ENCODE measurements at places on chromosomes 2 and 18.

- no peak for DNase-seq
Measured at GRCh38 chr2:46937471-46937901, 21.9 kb upstream of the MCFD2 start.

DNA sequence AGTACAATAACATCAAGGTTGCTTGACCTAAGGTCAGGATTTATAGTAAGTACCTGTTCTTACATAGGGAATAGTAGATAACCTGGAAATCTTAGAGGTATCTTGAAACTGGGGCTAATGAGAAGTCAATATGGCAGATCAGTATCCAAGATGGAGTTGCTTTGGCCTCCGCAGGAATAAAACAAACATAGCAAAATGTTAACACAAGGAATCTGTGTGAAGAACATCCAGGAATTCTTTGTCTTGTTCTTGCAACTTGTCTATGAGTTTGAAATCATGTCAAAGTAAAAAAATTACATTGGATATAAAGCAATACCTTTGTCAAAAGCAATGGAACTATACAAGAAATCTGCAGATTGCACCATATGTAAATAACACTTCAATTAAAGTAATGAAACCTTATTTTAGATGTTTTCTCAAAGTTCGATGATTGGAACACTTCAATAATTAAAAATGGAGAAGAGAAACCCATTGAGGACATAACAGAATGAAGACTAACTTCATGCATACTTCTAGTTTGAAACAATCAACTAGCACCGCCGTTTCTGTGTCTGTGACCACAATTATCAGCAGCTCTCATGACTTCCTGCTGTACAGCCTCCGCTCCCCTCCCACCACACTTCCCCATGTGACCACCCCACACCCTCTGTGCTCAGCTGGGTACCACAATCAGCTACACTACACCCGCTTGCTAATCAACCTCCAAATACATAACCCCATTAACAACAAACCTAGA is 27.6 kb downstream of the C2orf76 start:
- DNase-seq, result peak; percentile 84

GRCh38 chr2:147714582-147714981 is 130.2 kb upstream of the ACVR2A start:
- no peak for DNase-seq

- no peak for DNase-seq
Measured at GRCh38 chr18:8468921-8469335, 140.3 kb upstream of the RAB12 start.

DNA sequence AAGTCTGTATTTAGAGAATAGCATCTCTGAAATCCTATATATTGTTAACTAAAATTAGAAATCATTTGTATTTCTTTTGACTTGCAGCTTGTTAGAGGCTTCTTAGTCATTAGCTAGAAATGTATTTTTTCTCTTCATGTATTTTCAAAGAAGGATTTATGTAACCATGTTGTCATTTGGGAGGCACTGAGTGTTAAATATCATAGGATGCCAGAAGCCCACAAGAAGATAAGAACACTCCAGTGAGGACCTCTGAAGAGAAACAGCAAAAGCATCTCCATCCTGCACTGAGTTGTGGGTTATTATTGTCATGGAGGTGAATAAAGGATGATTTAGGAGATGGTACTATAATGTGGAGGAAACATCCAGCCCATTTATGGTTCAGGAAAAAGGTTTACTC is 93.5 kb downstream of the UBE2E3 start:
- DNase-seq, result no peak

- DNase-seq, result no peak
Measured at GRCh38 chr2:43144263-43144662, 82.1 kb downstream of the ZFP36L2 start.

DNA sequence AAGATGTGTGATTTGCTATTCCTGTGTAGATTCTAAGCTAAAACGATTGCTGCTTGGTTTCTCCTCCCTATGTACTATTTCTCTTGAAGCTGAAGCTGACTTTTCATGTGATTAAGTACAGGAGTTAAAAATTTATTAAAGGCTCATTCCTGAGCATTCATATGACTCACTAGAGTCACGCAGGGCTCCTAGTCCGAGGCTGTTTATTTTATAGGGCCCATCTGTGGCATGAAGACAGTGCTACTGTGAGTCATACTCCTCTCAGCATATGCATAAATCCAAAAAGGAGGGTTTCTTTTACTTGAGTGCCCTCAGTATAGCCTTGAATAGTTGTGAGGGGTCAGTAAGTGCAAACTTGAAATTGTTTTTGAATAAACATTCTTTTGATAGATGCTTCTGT is 378.8 kb downstream of the PTPRM start:
- no peak for DNase-seq

DNA sequence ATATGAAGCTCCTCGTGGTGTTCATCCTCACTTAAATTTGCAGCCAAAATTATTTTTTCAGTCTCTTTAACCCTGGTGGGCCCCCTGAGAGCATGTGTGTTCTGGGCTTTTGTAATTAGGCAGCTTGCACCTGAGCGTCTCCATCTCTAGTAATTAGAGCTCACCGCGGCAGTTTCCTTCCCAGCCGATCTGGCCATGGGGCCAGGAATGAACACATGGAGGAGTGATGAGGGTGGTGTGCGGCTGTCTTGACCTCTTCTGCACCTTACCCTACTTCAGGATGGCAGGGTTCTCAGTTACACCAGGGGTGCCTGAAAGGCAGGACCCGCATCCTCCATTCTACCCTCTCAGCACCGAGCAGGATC is 98.5 kb downstream of the AFF3 start:
- DNase-seq, result no peak

GRCh38 chr2:207409517-207409916 is 120.2 kb upstream of the CREB1 start:
- DNase-seq, result no peak

- DNase-seq, result no peak
Measured at GRCh38 chr2:99729104-99730025, 239.5 kb upstream of the REV1 start.

DNA sequence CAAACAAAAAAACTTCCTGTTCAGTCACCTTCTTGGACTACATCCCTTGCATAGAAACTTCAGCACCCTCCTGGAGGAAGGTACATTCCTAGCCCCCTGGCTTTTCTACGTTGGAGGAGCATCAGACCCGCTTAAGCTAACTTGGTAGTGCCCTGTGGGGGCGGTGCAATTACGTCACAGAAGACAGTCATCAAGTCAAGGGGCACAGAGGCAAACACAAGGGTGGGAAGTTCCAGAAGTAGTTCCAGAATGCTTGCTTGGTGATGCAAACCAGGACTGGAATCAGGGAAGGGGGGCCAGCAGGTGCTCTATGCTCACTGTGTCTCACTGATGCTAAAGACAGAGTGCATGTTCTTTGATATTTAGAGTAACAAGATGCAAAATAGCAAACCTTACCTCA is 15.2 kb upstream of the AGFG1 start:
- DNase-seq, result no peak

DNA sequence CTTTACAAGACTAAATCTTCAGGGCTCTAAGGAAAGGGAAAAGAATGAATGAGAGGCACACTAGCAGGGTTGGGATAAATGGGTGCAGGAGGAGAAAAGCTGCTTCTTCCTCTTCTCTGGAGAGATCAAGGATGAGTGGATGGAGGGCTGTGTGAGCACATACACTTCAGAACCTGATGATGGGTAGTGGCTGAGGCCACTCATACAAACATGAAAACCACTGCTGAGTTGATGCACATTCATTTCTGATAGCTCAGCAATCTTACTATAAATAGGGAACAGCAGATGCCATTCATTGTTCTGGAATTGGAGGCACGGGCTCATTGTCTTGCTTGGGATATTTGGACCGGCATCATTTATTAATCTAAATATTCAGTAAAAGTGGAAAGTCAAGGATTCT is 152.4 kb upstream of the KCTD1 start:
- no peak for DNase-seq

DNA sequence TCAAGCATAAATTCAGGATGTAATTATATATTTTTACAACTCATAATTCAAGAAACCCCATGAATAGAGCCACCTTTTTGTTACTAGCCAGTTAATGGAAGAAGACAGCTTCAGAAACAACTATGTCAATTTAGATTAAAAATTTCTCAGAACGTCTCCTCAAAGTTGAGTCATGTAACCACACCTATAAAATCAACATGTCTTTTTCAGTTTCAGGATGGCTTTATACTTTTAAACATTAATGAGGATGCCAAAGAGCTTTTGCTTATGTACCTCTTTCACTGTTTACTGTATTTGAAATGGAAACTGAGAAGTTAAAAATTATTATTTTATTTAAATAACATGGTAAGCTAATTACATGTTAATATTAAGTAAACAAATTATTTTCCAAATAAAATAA is 280.1 kb downstream of the PTH2R start:
- no peak for DNase-seq

DNA sequence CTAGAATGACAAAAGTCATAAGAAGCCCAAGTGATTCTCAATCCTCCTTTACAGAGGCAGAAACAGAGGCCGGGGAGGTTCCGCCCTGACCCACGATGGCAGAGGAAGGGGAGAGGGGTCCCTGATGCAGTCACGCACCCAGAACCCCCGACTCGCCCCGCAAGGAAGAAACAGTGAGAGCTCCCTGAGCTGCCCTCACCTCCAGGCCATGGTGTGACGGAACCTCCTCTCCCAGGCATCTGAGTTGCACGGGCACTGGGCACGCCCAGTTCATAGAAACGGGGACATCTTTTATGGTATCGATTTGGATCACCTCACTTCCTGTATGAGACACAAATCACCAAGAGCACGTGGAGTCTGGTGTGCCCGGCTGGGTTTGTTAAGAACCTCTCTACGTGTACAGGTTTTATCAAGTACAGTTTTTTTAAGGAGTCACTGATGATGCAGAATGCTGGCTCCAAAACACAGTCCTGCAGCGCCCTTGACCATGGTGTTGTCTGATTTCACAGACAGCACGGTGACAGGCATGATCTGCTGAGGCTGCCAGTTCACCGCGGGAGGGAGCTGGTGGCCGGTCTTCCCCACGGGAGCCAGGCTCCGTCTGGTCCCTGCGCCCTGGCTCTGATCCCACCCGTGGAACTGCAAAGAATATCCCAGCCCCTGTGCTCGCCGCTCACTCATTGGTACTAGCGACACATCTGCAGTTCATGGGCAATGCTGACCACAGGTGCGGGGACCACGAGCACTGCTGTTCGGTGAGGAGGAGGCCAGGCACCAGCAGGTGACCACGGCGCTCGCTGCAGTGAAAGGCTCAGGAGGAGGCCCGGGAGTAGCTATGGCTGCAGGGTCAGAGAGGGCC is 35.6 kb downstream of the PXDN start:
- no peak for DNase-seq

GRCh38 chr2:233926806-233927205 is 9.6 kb downstream of the TRPM8 start:
- no peak for DNase-seq

DNA sequence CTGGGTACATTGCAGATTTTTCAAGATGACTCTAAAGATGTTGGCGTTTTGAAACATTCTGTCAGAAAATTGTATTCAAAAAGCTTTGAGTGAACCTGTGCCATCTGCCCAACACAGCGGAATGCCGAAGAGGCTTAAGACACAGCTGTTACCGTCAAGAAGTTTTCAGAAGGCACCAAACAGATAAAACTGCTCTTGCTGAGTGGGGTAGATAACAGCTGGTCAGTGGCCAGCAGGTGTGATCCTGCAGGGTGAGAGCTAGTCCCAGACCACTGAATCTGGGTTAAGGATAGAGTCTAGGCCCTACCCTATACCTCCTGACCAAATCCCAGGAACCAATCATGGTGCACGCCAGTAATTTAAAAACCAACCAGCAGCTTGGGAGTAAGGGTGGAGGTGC is 60.5 kb upstream of the B3GNT7 start:
- no peak for DNase-seq

DNA sequence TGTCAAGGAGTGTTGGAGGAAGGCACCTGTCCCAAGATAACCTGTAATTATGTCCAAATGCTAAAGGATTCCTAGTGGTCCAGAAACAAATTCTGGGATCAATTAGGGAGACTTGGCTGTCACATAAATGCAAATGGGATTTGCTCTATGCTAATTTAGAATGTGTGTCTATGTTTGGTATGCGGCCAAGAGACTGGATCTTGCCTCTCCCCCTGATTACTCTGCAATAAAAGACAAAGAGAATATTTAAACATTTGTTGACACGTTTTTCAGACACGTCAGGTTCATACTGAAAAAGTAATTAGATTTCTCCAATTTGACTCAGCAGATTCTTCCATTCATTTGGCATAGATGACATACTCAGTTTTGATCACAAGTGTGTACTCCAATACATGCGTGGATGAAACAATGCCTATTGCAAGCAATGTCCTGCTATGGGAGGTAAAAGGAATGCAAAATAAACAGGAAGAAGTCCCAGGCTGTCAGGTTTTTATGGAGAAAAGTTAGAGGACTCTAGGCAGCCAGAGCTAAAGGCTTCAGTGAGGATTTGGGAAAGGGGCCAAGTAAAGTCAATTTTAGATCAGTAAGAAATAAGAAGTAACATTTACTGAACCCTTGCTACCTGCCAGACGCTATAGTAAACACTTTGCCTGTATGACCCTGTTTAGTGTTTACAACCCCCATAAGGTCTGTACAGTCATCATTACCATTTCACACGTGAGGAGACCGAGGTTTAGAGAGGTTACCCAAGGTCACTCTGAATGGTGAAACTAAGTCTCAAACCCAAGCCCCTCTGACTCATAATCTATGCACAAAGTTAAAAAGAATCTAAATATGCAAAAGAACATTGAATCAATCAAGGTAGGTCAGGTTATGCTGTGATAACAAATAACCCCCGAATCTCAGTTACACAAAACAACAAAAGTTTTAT is 7.8 kb downstream of the ANTXR1 start:
- no peak for DNase-seq
